ENCODE measurements at places on chromosomes 12 and 14. TPM values are rescaled to one million over a fixed set of nuclear protein-coding genes. Genes with fewer than 3 reads are reported as not detected.

The HOXC6 gene
- total RNA-seq = 0.46 TPM

The ANO4 gene
- 1.9 TPM for total RNA-seq

The ADAM21 gene
- 0.09 TPM for total RNA-seq

The KRT75 gene
- not detected for total RNA-seq

The TRMT5 gene
- total RNA-seq = 14.7 TPM

The EFS gene
- 19.9 TPM for total RNA-seq

The SDS gene
- total RNA-seq = 0.20 TPM

The TAS2R8 gene
- total RNA-seq = not detected

The SERPINA12 gene
- not detected for total RNA-seq

The PTHLH gene
- total RNA-seq = 3.0 TPM
